ENCODE measurements at places on chromosomes 5 and 9. TPM values are rescaled to one million over a fixed set of nuclear protein-coding genes. Genes with fewer than 3 reads are reported as not detected.

DNA sequence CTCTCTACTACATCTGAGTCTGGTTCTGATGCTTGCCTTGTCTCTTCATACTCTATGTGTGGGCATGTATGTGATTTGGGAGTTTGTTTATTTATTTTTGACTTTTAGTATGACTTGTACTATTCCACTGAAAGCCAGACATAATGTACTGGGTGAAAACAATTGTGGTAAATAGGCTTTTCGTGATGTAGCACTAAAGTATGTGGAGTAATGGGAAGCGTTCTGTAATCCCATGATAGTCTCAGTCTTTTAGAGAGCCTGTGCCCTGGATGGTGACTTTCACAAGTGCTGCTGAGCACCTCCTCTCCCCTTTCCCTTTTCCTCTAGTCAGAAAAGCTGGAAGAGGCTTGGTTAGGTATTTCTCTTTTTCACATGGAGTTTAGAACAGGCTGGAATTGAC lies 85.8 kb upstream of the S1PR3 start:
- DNase-seq, result no peak

Gene MCIDAS
- 0.93 TPM for polyA plus RNA-seq

GRCh38 chr5:140588311-140589070 lies 23.9 kb downstream of the SLC35A4 start:
- peak; percentile 64 for DNase-seq

DNA sequence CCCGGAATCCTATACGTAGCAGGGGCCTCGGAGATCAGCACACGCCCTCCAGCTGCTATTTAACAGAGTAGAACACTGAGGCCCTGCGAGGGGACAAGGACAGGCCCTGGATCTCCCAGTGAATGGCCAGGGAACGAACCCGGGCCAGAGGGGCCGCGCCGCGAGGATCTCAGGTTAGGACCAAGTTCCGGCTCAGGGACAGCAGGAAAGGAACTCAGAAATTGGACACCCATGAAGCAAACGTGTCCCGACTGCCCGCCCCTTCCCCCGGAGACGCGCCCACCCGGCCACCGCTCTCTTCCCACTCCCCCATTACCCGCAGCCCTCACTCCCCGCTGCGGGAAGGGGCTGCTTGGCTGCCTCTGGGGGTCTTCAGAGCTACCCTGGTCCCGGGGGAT lies 1.0 kb upstream of the FOXE1 start:
- no peak for DNase-seq

DNA sequence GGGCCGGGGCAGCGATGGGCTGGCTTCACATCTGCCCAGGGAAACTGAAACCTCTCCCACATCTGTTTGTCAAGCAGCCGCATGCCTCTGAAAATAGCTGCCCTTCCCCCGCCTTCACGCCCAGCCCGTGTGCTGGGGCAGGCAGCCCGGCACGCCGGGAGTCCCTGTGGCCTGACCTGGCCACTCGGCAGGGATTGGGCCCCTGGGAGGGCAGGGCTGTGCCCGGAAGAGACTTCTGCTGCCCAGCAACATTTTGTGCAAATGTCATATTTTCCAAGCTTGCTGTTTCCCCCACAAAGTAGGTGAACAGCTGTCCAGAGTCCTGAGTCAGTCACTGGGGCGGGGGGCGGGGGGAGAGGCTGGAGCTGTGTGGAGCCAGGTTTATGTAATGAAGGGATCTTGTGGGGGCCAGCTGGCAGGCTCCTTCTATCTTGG lies 8.2 kb downstream of the COL27A1 start:
- peak; percentile 71 for DNase-seq

DNA sequence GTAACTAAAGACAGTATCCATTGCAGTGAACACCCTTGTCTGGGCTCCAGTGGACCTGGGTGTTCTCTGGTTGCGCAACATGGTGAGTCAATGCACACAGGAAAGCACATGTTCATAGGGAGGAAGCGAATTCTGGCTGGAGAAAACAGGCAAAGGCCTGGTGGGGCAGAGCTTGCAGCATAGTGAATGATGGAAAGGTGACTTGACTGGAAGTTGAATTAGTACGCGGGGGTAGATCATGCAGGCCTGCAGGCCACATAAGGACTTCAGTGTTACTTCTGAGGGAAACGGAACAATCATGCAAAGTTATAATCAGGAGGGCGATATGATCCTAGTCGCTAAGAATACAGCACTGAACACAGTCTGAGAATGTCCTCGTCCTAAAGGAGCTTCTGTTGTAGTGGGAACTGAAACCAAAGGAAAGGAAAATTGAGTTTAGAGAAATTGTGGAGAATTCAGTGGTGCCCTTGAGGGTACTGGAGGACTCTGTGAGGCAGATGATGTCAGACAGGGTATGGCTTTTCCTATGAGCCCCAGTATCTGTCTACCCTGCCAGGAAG lies 71.9 kb upstream of the RANBP3L start:
- no peak for DNase-seq

GRCh38 chr5:92917044-92917443 lies 664.0 kb downstream of the NR2F1-AS1 start:
- no peak for DNase-seq

DNA sequence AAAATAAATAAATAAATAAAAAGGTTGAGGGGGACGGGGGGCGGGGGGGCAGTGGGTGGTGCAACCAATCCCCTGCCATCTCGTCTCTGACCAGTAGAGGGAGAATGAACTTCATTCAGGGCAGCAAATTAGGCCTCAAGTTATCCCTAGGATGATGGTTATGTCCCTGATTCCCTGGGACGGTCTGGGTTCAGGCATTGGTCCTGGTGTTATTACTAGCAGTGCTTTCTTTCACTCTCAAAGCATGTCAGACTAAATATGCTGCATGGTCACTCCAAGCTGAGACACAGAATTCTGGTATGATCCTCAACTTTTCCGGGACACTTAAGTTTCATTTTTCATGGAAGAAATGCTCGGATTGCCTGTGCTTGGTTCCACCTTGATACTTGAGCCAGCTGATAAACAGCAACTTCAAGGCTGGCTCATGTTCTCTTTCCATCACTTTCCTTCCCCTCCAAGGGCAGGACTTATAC lies 59.4 kb downstream of the DAP start:
- DNase-seq, result peak; percentile 39

DNA sequence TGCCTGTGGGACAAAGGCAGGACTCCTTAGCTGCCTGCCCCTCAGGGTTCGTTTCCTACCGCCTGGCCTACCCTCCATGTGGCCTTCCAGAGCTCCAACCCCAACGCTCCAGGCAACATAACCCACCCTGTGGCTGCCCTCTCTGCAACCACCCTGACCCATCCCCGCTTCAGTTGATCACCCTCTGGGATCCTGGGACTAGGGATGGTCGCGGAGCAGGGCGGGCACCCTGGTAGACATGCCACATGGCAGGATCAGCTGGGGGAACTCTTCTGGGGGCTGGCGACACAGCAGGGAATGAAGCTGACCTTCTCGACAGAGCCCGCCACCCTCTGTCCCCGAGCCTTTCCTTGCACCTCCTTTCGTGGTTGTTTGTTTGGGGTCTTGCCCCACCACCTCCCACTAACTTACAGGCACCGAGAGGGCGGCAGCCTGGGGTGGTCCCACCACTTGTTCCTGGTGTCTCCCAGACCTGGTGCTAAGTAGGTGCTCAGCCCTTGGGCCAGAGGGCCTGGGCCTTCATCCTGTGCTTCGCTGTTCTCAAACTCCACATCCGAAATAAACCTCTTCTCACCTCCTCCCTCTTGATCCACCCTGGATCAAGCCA lies 243.1 kb downstream of the PBX3 start:
- no peak for DNase-seq

Gene CNTFR
- 0.89 TPM for polyA plus RNA-seq

GRCh38 chr9:78549711-78550110 lies 252.8 kb downstream of the PSAT1 start:
- no peak for DNase-seq

- no peak for DNase-seq
Measured at GRCh38 chr9:130036099-130036498, 6.9 kb downstream of the FNBP1 start.

DNA sequence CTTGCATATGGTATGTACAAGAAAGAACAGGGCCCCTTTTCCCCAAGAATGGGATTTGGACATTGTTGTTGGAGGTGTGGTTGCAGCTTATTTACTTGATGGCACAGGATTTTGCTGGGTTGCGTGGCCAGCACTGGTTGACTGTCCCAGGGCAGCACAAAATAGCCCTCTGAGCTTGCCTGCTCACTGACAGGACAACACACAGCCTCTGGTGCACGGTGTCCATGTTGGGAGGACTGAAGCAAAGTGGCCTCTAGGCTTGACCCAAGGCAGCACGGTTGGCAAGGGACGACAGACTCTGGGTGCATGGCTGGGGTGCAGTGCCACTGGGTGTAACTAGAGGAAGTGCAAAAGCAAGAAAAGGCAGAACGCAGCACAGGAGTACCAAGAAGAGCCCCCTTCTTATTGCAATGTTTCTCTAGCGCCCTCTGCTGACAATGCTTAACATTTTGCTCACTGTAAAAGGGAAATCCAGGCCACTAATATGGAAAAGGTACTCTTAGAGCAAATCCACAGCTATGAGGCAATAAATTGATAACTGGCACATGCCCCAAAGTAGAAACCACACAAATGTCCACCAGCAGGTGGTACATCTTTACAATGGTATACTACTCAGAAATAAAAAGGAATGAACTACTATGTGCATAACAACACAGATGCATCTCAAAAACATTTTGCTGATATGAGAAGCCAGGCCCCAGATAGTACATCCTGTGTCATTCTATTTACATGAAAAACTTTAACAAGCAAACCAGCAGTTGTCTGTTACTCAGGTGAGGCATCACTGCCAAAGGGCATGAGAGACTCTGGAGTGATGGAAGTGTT lies 47.4 kb upstream of the BARX1 start:
- DNase-seq, result peak; percentile 43

GRCh38 chr5:2755681-2756171 lies 4.2 kb upstream of the IRX2 start:
- DNase-seq, result peak; percentile 31

- DNase-seq, result peak; percentile 68
Measured at GRCh38 chr5:142151436-142152383, 43.1 kb downstream of the NDFIP1 start.

Gene TSSK1B
- polyA plus RNA-seq, result not detected

DNA sequence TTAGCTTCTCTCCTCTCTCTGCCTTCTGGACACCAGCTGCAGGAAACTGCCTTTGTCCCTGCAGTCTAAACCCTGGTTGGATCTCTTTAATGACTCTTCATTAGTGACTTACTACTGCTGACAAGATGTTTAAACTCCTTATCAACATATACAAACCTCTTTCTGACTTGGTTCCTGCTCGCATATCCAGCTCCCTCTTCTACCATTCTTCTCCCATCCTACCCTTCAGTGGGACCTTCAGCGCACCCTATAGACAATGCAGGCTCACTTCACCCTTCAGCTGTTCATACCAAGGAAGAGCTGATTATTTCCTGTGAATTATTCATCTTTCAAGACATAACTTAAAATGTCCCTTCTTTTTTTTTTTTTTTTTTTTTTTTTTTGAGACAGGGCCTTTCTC lies 436.5 kb downstream of the KIAA0825 start:
- DNase-seq, result peak; percentile 57
